ENCODE measurements at places on chromosomes 1 and 21.

- peaks cover 27% of the 10 kb centered on the region for H3K27me3 ChIP-seq
- no peak overlapping the region for H3K4me3 ChIP-seq
- H3K36me3 ChIP-seq = no peaks in the 10 kb centered on the region
- no peak for DNase-seq
Observed at GRCh38 chr1:3038571-3039181, 17.4 kb downstream of the ACTRT2 start.

DNA sequence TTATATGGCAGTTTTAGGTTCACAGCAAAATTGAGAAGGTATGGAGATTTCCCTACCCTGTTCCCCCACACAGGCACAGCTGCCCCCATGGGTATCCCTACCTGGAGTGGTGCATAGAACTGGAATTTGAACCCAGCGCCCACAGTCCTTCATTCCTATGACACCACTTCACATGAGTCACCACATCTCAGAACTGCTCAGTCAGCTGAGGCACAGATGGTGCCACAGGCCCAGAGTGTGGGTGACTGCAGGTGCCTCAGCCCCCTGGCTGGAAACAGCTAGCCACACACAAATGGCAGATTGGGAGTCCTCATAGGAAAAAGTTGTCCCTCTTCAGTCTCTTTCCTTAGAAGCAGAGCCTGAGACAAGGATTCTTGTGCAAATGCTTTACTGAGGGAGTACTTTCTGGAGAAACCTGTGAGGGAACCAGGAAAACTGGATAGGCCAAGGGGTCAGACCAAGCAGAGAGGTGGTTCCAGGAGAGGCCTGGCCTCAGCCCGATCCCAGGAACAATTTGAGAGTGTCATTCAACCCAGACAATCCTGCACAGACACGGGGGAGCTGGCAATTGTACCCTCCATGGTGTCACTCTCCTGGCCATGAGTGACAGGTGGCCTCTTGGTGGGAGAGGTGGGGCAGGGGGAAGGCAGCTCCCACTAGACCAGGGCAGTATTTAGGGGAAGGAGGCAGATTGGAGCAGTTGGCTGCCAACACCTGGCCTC lies 6.9 kb downstream of the PLA2G2D start:
- H3K4me1 ChIP-seq = peaks cover 17% of the 10 kb centered on the region
- no peak overlapping the region for H3K27ac ChIP-seq
- peaks cover 3% of the 10 kb centered on the region for H3K27me3 ChIP-seq
- H3K4me3 ChIP-seq = no peak overlapping the region

DNA sequence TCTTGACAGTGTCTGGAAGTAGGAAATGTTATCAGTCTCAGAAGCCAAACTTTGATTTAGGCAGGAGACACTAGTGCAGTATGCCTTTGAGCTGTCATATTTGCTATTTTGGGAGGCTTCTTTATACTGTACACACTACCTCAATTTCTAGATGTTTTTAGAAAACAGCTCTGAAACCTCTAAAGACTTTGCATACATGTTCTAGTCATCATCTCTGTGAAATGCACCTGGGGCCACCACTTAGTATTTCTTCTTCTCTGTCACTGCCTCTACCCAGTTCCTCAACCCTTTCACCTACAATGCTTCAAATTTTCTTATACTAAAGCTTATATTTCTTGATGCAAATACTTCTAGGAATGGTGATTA lies 29.1 kb upstream of the PLA2G4A start:
- no peak for DNase-seq
- H3K4me3 ChIP-seq = no peak overlapping the region
- peaks cover 2% of the 10 kb centered on the region for H3K27me3 ChIP-seq
- H3K27ac ChIP-seq = no peak overlapping the region

DNA sequence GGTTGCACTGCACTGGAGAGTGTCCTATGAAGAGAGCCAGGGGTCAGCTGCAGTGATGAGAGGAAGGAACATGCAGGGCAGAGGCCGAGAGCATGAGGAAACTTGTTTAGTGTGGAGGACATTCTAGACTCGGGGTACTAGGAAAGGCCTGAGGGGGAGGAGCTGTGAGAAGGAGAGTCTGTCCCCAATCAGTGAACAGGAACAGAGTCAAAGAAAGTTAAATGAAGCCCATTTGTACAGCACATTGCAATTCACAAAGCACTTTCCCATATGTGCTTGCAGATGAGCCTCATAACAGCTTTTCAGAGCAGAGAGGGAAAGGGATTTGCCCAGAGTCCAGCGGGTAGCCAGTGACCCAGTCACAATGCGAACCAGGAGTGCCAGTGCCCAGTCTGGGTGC lies 83.4 kb downstream of the NAV1 start:
- no peaks in the 10 kb centered on the region for H3K27me3 ChIP-seq
- H3K4me3 ChIP-seq = no peak overlapping the region
- peak overlapping the region; percentile 73 for H3K27ac ChIP-seq
- no peak for DNase-seq
- H3K4me1 ChIP-seq = peaks cover 16% of the 10 kb centered on the region

GRCh38 chr1:159211331-159212136 lies 6.9 kb downstream of the ACKR1 start:
- no peaks in the 10 kb centered on the region for H3K36me3 ChIP-seq
- no peak overlapping the region for H3K27ac ChIP-seq
- peaks cover 89% of the 10 kb centered on the region for H3K27me3 ChIP-seq
- H3K4me3 ChIP-seq = no peak overlapping the region
- DNase-seq = peak; percentile 61
- H3K4me1 ChIP-seq = peaks cover 6% of the 10 kb centered on the region

- H3K36me3 ChIP-seq = no peaks in the 10 kb centered on the region
- peak within 1 kb of the TSS; percentile 73 for H3K27ac ChIP-seq
- DNase-seq = peak; percentile 45
- H3K4me1 ChIP-seq = peaks cover 4% of the 10 kb centered on the region
- peak within 1 kb of the TSS; percentile 84 for H3K4me3 ChIP-seq
Observed at GRCh38 chr1:9651565-9652378, at the start of gene PIK3CD. Gene PIK3CD, plus strand, starts transcription at chr1:9651731. Its CDS starts 58,725 bp downstream, at chr1:9710456.

DNA sequence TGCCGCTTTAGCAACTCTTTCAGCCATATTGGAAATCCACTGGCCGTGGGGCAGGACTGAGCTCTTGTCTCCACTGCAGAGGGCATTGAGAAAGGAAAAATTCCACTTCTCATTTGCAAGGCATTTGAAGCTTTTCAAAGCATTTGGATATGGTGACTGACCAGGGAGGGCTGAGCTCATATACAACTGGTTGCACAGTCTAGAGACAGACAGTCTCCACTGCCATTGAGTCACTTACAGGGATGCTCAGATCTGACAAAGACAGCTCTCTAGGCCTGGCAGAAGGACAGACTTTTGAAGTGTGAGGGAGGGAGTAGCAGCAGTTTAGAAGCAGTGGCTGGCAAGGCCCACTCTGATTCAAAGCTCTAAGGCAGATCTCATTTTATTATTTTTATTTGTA lies 24.2 kb downstream of the NCF2 start:
- H3K27me3 ChIP-seq = no peaks in the 10 kb centered on the region
- no peaks in the 10 kb centered on the region for H3K36me3 ChIP-seq
- DNase-seq = no peak

DNA sequence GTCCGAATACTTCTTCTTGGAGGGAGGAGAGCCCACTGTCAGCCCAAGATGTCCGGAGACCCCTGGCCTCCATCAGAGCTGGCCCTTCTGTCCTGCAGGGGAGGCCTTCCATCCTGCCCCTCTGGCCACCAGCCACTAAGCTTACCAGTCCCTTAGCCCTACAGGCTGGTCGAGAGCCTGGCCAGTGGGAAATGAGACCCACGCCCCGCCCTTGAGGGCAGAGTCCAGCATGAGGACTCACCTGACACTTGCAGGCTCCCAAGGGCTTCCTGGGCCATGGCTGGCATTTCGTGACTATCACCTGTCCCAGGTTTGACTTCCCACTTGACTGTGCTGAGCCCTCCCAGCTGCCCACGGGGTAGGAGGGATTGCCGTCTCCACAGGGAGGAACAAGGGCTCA lies 361.8 kb upstream of the VAMP3 start:
- no peaks in the 10 kb centered on the region for H3K4me1 ChIP-seq
- no peak for DNase-seq

- DNase-seq = no peak
- no peak overlapping the region for H3K27ac ChIP-seq
- H3K27me3 ChIP-seq = no peaks in the 10 kb centered on the region
- no peaks in the 10 kb centered on the region for H3K36me3 ChIP-seq
Observed at GRCh38 chr21:39189857-39190604, 6.8 kb upstream of the PSMG1 start.

DNA sequence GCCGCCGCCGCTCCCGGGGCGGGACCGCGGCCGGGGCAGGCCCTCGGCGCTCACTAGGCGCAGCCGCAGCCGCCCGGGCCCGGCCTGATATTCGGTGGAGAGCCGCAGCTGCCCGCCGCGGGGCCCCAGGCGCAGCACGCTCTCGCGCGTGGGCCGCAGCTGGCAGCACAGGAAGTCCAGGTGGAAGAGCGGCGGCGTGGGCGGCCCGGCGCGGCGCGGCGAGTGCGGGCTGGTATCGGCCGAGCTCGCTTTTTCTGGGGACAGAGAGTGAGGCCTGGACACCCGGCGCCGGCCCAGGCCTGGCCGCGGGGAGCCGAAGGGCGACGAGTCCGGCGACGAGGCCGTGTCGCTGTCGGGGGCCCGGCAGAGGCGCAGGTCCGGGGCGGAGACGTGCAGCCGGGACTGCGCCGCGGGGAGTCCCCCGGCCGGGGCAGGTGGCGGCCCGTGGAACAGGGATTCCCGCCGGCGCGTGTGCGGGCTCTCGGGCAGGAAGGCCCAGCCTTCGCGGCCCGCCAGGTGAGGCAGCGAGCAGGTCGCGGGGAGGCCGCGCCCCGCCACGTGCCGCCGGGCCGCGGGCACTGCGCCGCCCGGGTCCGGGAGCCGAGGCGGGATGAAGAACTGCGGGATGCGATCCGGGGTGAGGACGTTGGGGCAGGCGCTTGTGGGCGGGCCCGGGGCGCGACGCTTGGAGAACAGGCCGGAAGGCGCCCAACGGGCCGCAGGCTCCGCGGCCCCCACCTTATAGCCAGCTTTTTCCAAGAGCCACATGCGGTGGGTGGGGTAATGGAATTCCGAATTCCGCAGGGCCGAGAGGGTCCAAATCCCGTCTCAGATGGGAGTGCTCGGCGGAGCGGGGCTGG lies 1.2 kb downstream of the C2CD4D start:
- no peak for DNase-seq
- H3K27ac ChIP-seq = no peak overlapping the region
- H3K27me3 ChIP-seq = peaks cover 52% of the 10 kb centered on the region
- H3K36me3 ChIP-seq = no peaks in the 10 kb centered on the region
- H3K4me3 ChIP-seq = peak overlapping the region; percentile 82

- H3K27me3 ChIP-seq = no peaks in the 10 kb centered on the region
- H3K36me3 ChIP-seq = no peaks in the 10 kb centered on the region
- no peak overlapping the region for H3K4me3 ChIP-seq
- peaks cover 21% of the 10 kb centered on the region for H3K4me1 ChIP-seq
- no peak for DNase-seq
Observed at GRCh38 chr21:27076025-27076424, 109.1 kb upstream of the ADAMTS5 start.

GRCh38 chr1:183528577-183528976 lies 56.3 kb downstream of the SMG7 start:
- peaks cover 6% of the 10 kb centered on the region for H3K36me3 ChIP-seq
- no peak overlapping the region for H3K27ac ChIP-seq
- DNase-seq = no peak
- H3K4me3 ChIP-seq = no peak overlapping the region
- no peaks in the 10 kb centered on the region for H3K4me1 ChIP-seq

GRCh38 chr1:66533804-66534740 lies at the start of gene SGIP1:
Gene SGIP1, plus strand, starts transcription at chr1:66534153. Its CDS starts 206 bp downstream, at chr1:66534359.
- peak within 1 kb of the TSS; percentile 89 for H3K4me3 ChIP-seq
- H3K27ac ChIP-seq = peak within 1 kb of the TSS; percentile 66
- peak; percentile 14 for DNase-seq
- no peaks in the 10 kb centered on the region for H3K36me3 ChIP-seq
- peaks cover 31% of the 10 kb centered on the region for H3K27me3 ChIP-seq
- peaks cover 16% of the 10 kb centered on the region for H3K4me1 ChIP-seq

DNA sequence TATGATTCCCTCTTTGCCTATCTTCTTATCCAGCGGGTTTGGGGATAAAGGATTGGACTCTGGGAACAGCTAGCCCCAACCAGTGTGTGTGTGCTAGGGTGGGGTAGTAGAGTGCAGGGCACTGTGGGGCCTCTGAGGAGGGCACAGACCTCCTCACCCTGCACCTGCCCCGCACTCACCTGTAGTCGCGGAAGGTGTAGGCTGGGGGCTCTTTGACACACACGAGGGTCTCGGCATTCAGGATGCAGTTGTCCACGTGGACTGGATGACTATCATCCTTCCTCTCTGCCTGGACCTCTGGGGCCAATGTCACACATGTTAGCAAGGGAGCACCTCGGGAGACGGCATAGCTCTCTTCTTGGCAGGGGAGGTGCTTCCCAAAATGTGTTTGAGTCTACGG lies 8.0 kb upstream of the CLDN19 start:
- H3K27ac ChIP-seq = no peak overlapping the region
- H3K36me3 ChIP-seq = peaks cover 50% of the 10 kb centered on the region
- no peak overlapping the region for H3K4me3 ChIP-seq
- H3K27me3 ChIP-seq = no peaks in the 10 kb centered on the region

GRCh38 chr1:156814571-156815260 lies 1.9 kb downstream of the SH2D2A start:
- H3K4me1 ChIP-seq = peaks cover 17% of the 10 kb centered on the region
- H3K4me3 ChIP-seq = peak overlapping the region; percentile 67
- H3K36me3 ChIP-seq = no peaks in the 10 kb centered on the region
- H3K27me3 ChIP-seq = peaks cover 39% of the 10 kb centered on the region

GRCh38 chr1:219985169-219985568 lies 56.8 kb upstream of the SLC30A10 start:
- H3K36me3 ChIP-seq = peaks cover 4% of the 10 kb centered on the region
- H3K27ac ChIP-seq = no peak overlapping the region
- no peak for DNase-seq
- no peaks in the 10 kb centered on the region for H3K27me3 ChIP-seq

GRCh38 chr1:56415258-56415657 lies 164.1 kb downstream of the PLPP3 start:
- H3K36me3 ChIP-seq = no peaks in the 10 kb centered on the region
- H3K27ac ChIP-seq = peak overlapping the region; percentile 2
- peaks cover 33% of the 10 kb centered on the region for H3K4me1 ChIP-seq
- no peaks in the 10 kb centered on the region for H3K27me3 ChIP-seq
- DNase-seq = no peak

DNA sequence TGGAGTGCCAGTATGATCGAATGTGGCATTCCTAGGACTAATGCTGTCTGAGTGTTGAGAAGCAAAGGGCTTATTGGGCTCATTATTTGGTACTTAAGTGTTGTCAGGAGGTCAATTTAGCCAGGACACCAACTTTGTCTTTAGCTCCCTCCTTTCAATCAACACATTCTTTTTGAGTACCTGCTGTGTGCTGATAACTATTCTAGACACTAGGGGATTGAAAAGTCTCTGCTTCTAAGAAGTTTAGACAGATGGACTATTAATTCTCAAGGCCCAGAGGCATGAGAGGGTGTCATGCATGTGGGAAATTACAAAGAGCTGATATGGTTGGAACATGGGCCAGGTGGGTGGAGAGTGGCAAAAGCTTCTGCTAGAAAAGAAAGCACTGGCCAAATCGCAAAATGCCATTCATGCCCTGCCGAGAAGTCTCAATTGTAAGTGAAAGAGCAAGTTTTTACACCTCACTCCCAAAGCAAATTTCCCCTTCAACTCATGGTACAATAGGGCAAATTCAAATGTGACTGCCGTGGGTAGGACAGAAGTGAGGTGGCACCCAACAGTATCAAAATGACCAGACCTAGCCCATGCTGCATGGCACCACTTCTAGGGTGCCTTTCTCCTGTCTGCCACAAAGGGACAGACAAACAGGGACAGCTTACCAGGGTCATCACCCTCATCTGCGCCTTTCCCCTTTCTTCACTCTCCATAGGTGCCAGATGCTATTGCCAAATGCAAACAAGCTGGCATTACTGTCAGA lies 53.6 kb upstream of the LAX1 start:
- H3K4me1 ChIP-seq = no peaks in the 10 kb centered on the region
- H3K4me3 ChIP-seq = no peak overlapping the region
- H3K27me3 ChIP-seq = no peaks in the 10 kb centered on the region
- DNase-seq = no peak

- H3K27me3 ChIP-seq = peaks cover 2% of the 10 kb centered on the region
- no peaks in the 10 kb centered on the region for H3K36me3 ChIP-seq
- peak within 1 kb of the TSS; percentile 35 for H3K27ac ChIP-seq
- H3K4me1 ChIP-seq = no peaks in the 10 kb centered on the region
- DNase-seq = no peak
Observed at GRCh38 chr1:20138961-20139550, at the start of gene PLA2G2F. Gene PLA2G2F, plus strand, starts transcription at chr1:20139323. Its CDS starts 105 bp downstream, at chr1:20139428.

Data from neural crest cell (in vitro differentiated cells).